ENCODE measurements at places on chromosomes 16 and 17.

DNA sequence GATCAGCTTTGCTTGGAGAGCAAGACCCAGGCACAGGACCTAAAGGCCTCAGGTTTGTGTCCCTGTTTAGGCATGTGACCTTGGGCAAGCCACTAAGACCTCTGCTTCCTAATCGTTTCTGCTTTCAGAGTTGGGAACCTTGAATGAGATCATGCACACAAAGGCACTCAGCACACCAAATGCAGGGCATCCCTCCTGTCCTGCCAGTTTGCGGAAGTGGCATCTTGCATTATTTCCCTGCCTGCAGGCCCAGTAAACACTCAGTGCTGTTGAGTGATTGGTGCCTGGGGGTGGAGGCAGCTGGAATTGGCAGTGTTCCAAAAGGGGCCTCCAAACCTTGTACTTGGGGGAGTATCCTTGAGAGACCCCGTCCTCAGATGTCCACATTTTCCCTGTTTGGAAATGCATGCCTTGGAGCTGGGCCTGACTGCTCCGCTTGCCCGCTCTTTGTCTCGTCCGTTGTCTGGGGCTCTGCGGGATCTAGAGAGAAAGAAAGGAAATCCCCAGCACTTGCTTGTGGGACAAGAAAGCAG is 28.7 kb downstream of the MRM1 start:
- DNase-seq: no peak

DNA sequence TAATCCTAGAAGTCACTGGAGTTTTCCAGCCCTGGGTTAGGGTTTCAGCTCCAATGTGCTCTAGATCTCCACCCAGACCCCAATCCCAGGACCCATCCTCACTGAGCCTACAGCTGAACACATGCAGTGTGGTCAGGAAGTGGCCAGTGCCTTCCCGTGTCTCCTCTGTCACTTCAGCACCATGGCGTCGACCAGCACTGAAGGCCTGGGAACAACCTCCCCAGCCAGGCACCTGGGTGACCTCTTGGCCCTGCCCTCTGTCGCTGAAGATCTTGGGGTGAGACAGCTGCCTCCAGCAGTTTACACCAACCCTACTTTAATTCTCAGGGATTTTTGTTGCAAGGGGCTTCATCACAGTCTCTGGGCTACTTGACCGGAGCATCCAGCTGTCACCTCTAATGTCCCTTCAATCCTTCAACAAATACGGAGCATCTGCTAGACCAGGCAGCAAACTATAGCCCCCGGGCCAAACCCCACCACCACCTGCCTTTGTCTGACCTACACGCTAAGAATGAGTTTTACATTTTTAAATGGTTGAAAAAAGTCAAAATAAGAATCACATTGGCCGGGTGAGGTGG is 18.0 kb upstream of the GSG1L start:
- no peak for DNase-seq

- no peak for DNase-seq
Observed at GRCh38 chr16:7338826-7339225, 6.2 kb downstream of the RBFOX1 start.

DNA sequence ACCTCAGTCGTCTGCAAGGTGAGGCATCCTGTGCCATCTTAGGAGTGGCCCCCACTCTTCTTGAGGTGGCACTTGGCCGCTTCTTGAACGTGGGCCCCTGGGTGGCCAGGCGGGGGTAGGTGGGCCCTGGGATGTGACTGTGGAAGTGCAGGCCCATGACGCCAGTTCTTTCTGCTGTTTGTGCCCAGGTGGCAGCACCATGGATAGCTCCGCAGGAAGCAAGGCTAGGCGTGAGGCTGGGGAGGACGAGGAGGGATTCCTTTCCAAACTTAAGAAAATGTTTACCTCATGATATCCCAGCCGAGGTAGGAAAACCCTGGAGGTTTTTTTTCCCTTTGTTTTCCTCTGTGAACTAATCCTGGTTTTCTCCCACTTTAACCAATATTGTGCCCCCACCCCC is 19.8 kb downstream of the NMRAL1 start:
- no peak for DNase-seq

DNA sequence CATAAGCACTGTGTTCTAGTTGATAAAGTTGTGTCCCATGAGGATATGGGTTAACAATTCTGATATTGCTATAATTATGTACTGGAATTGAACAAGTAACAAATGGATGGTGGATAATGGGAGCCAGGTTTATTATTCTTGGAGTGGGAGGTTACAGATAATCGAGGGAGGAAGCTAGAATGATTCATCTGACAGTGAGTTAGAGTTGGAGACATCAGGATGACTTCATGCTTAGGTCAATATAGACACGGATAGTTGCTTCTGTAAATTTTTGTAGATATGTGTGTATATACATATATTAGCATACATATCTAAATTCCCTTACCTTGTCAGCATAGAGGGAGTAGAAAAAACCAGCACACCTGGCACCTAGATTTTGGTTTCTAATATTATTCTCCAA is 293.4 kb downstream of the SHISA9 start:
- DNase-seq: no peak
